Activated CD4-positive, alpha-beta T cell treated with anti-CD3 and anti-CD28 coated beads, Interleukin-2, amount 10 ng/mL, durations not matched to agents 7 days and 5 days (primary cell): ENCODE measurements at places on chromosomes 2 and 18.

GRCh38 chr2:74321737-74322136 is 21.5 kb downstream of the SLC4A5 start:
- peaks cover 4% of the 10 kb centered on the region for H3K27me3 ChIP-seq
- no peaks in the 10 kb centered on the region for H3K36me3 ChIP-seq
- no peaks in the 10 kb centered on the region for H3K4me1 ChIP-seq
- DNase-seq = no peak
- no peak overlapping the region for H3K4me3 ChIP-seq

DNA sequence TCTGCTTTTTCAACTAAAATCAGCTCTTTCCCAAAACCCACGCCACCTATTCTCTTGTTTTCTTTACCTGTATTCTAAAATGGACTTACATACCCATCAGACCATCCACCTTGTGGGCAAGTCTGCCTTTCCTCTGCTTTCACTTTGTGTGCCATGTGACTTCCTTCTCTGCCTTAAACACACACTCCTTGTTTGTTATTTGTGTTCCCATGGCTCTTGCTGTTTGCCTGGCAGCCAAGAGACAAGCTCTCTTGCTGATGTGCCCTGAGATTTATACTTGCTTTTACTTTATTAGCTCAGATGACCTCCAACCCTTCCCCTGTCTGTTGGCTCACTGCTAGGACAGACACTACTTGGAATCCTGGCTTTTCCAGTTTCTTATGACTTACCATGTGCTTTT is 309.7 kb upstream of the LRRTM4 start:
- DNase-seq = no peak
- no peaks in the 10 kb centered on the region for H3K4me1 ChIP-seq
- no peak overlapping the region for H3K27ac ChIP-seq
- no peak overlapping the region for H3K4me3 ChIP-seq

- H3K4me1 ChIP-seq = peaks cover 69% of the 10 kb centered on the region
- H3K4me3 ChIP-seq = no peak overlapping the region
- H3K27ac ChIP-seq = no peak overlapping the region
- DNase-seq = peak; percentile 32
- no peaks in the 10 kb centered on the region for H3K27me3 ChIP-seq
Measured at GRCh38 chr2:207330912-207331311, 165.2 kb upstream of the KLF7 start.

- no peak overlapping the region for H3K4me3 ChIP-seq
- H3K4me1 ChIP-seq = peaks cover 20% of the 10 kb centered on the region
- no peak for DNase-seq
- peaks cover 5% of the 10 kb centered on the region for H3K36me3 ChIP-seq
- no peak overlapping the region for H3K27ac ChIP-seq
Measured at GRCh38 chr2:27025861-27026851, 6.6 kb upstream of the TMEM214 start.

DNA sequence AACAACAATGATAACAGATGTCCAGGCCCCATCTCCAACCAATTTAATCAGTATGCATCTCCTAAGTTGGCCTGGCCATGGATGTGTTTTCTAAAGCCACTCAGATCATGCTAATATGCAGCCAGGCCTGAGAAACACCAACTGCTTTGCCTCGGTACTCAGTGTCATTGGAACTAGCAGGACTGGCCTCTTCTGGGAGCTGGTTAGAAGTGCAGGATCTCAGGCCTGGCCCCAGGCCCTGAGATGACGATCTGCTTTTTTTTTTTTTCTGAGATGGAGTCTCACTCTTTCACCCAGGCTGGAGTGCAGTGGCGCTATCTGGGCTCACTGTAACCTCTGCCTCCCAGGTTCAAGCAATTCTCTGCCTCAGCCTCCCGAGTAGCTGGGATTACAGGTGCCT is 69.1 kb downstream of the IRS1 start:
- peaks cover 13% of the 10 kb centered on the region for H3K27me3 ChIP-seq
- H3K4me3 ChIP-seq = no peak overlapping the region
- no peaks in the 10 kb centered on the region for H3K36me3 ChIP-seq
- no peak overlapping the region for H3K27ac ChIP-seq
- H3K4me1 ChIP-seq = peaks cover 6% of the 10 kb centered on the region

- no peaks in the 10 kb centered on the region for H3K4me1 ChIP-seq
- H3K27me3 ChIP-seq = no peaks in the 10 kb centered on the region
- H3K4me3 ChIP-seq = no peak overlapping the region
- DNase-seq = no peak
- peaks cover 40% of the 10 kb centered on the region for H3K36me3 ChIP-seq
Measured at GRCh38 chr18:13688191-13689136, 37.9 kb downstream of the FAM210A start.

GRCh38 chr18:77092104-77093066 is 40.2 kb downstream of the MBP start:
- peak overlapping the region; percentile 64 for H3K27ac ChIP-seq
- DNase-seq = no peak
- H3K4me1 ChIP-seq = peaks cover 61% of the 10 kb centered on the region
- H3K27me3 ChIP-seq = no peaks in the 10 kb centered on the region
- peaks cover 56% of the 10 kb centered on the region for H3K36me3 ChIP-seq
- no peak overlapping the region for H3K4me3 ChIP-seq

DNA sequence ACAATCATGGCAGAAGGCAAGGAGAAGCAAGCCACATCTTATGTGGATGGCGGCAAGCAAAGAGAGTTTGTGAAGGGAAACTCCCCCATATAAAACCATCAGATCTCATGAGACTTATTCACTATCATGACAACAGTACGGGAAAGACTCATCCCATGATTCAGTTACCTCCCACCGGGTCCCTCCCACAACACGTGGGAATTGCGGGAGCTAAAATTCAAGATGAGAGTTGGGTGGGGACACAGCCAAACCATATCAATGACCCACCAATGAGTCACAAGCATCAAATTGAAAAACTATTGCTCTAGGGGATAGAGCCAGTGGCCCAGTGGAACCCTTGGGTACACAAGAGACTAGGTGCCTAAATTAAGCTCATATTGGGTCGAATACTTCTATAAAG is 157.4 kb downstream of the FBXO15 start:
- H3K36me3 ChIP-seq = no peaks in the 10 kb centered on the region
- H3K27me3 ChIP-seq = no peaks in the 10 kb centered on the region
- DNase-seq = no peak
- H3K4me3 ChIP-seq = no peak overlapping the region

DNA sequence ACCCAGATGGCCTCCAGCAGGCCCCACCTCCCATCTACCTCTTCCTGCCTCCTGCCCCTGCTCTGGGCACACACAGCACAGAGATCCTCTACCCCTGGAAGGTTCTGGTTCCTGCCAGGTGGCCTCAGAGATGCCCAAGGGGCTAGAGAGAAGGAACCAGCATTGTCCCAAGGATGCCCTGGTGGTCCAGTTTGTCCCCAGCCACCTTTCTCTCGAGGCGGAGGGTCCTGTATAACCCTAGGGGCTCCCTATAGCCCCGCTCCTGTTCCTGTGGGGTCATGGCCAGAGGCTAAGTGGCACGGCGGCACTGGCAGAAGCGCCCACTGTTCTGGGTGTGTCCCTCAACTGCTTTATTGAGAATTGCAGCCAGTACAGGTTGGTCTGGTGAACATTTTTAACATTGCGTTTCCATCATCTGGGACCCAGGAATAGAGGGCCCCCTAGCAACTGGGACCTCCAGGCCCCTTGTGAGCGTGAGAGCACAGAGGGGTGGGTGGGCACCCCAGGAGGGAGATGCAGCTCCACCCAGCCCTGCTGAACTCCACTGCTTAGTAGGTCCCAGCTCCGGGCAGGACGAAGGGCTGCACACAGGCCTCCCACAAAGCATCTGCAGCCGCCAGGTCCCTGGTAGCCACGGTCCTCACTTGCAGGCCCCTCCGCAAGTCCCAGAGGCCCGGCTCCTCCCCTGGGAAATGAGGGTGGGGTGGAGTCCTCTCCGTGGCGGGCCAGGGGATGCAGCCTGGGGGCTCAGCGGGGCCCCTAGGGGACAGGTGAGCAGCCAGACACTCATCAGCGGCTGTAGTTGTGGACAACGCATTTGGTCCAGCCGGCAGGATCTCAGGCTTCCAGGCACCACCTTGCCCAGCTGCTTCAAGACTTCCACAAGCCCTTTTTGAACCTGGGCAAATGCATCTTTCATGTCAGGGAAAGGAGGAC is 33.1 kb downstream of the GPC1 start:
- H3K27ac ChIP-seq = peak overlapping the region; percentile 41
- peaks cover 3% of the 10 kb centered on the region for H3K36me3 ChIP-seq
- DNase-seq = peak; percentile 4
- no peak overlapping the region for H3K4me3 ChIP-seq
- H3K4me1 ChIP-seq = no peaks in the 10 kb centered on the region

DNA sequence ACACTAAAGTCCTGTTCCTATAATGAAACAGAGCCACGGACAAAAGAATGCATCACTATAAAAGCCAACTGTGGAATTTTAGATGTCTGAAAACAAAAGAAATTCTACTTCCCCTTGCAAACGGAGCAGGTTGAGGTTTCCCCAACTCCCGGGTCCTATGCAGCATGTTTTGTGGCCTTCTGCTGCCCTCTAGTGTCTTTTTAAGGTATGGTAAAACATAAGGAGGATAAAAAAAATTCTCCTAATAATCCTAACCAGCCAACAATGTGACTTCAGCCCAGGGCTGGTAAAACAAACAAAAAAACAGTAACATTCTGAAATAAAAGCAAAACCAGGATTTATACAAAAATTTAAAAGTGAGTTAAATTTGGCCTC is 539.5 kb downstream of the NRXN1 start:
- H3K27ac ChIP-seq = no peak overlapping the region
- DNase-seq = peak; percentile 40
- H3K4me1 ChIP-seq = peaks cover 4% of the 10 kb centered on the region
- no peaks in the 10 kb centered on the region for H3K36me3 ChIP-seq
- no peak overlapping the region for H3K4me3 ChIP-seq
- no peaks in the 10 kb centered on the region for H3K27me3 ChIP-seq

- H3K27me3 ChIP-seq = peaks cover 16% of the 10 kb centered on the region
- no peak overlapping the region for H3K27ac ChIP-seq
- no peak for DNase-seq
- no peaks in the 10 kb centered on the region for H3K36me3 ChIP-seq
- no peaks in the 10 kb centered on the region for H3K4me1 ChIP-seq
- no peak overlapping the region for H3K4me3 ChIP-seq
Measured at GRCh38 chr2:43724728-43725526, 48.7 kb upstream of the C1GALT1C1L start.

DNA sequence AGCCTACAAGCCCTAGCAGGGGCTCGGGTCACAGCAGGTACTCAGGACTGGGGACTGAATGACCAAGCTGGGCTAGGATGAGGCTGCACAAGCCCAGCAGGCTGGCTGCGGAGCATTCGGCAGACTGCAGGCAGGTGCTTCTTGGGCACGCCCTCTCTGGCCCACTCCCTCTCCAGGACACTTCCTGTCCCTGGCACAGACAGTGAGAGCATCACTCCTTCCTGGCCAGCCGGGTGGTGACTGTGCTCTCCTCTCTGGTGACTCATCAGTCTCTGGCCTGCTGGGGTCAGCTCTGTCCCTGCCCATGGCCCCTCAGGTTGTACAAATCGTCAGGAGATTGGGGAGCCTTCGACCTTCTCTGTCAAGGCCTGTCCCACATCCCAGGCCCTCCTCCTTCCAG is 22.5 kb downstream of the C1QL2 start:
- no peak overlapping the region for H3K27ac ChIP-seq
- H3K4me1 ChIP-seq = no peaks in the 10 kb centered on the region
- peaks cover 1% of the 10 kb centered on the region for H3K27me3 ChIP-seq
- no peak for DNase-seq
- H3K4me3 ChIP-seq = no peak overlapping the region

GRCh38 chr2:46305767-46306166 is 8.6 kb downstream of the EPAS1 start:
- DNase-seq = no peak
- no peak overlapping the region for H3K4me3 ChIP-seq

- peaks cover 12% of the 10 kb centered on the region for H3K27me3 ChIP-seq
- H3K27ac ChIP-seq = no peak overlapping the region
- DNase-seq = no peak
- no peak overlapping the region for H3K4me3 ChIP-seq
Measured at GRCh38 chr2:152488075-152488474, 153.1 kb downstream of the FMNL2 start.

- no peak overlapping the region for H3K27ac ChIP-seq
- no peaks in the 10 kb centered on the region for H3K27me3 ChIP-seq
- H3K36me3 ChIP-seq = no peaks in the 10 kb centered on the region
- H3K4me3 ChIP-seq = no peak overlapping the region
Measured at GRCh38 chr2:40281021-40281940, 170.6 kb downstream of the SLC8A1 start.

GRCh38 chr2:227834916-227835650 is 21.4 kb downstream of the CCL20 start:
- H3K27ac ChIP-seq = no peak overlapping the region
- no peaks in the 10 kb centered on the region for H3K36me3 ChIP-seq

DNA sequence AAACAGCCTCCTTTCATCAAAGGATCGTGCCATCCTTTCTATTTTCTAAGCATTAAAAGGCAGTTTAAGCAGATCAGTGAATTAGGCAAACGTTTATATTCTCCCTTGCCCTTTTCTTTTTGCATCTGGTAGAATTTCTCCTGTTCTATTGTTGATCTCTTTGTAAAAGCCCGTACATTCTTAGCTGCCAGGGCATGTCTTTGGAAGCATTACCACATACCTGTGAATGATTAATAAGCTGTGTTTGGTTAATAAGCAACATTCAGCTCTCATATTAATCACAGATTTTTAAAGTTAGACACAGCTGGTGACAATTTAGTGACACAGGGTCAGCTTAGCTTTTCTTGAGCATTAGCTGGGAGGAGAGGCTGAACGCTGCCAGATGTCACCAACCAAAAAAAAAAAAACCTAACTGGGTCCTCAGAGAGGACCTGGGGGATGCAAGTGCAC is 33.8 kb upstream of the CYP1B1 start:
- no peak overlapping the region for H3K27ac ChIP-seq
- peaks cover 8% of the 10 kb centered on the region for H3K27me3 ChIP-seq
- no peak for DNase-seq
- no peak overlapping the region for H3K4me3 ChIP-seq
